ENCODE measurements at places on chromosomes 6 and 20.

GRCh38 chr6:22271081-22271480 is 25.8 kb downstream of the PRL start:
- DNase-seq, result no peak

GRCh38 chr6:52496631-52497030 is 76.5 kb downstream of the EFHC1 start:
- no peak for DNase-seq

DNA sequence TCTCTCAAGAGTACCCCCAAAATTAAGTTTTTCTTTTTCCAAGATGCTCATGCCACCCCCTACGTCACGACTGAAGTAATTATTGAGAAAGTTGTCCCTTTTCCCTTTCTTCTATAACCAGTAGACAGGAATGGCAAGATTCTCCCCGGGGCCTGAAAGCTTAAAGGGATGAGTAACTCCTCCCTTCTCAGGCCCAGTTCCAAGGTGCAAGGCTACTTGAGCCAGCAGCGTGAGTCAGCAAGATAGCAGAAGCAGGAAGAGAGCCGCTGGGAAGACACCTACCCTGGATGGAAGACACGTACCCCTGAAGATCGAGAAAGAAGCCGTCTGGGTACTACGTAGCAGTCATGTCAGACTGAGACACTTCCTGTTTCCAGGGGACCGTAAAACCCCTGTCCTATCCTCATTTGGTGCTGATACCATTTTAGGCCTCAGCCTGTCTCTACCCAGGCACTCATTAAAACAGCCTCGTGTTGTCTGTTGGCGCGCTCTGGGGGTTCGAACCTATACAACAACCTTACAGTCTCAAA is 241.0 kb downstream of the ADGRG6 start:
- DNase-seq, result no peak

DNA sequence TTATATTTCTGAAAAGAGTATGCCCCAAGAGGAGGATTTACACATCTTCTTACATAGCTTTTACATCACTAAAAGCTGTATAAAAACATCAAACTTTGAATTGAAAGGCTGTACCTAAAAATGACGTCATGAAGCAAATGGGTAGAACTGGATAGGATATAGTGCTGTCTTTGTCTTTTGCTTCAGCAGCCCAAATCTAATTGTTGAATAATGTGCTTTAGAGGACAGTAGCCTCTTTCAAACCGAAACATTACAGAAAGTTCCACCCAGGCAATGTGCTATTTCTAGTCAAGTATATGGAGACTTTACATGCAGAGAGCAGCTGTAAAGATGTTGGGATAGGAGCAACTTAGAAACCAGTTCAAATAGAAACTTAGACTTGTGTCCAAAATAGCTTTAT is 51.9 kb downstream of the ADGRG6 start:
- DNase-seq, result no peak

GRCh38 chr6:82419859-82420258 is 56.2 kb downstream of the TPBG start:
- DNase-seq, result no peak

DNA sequence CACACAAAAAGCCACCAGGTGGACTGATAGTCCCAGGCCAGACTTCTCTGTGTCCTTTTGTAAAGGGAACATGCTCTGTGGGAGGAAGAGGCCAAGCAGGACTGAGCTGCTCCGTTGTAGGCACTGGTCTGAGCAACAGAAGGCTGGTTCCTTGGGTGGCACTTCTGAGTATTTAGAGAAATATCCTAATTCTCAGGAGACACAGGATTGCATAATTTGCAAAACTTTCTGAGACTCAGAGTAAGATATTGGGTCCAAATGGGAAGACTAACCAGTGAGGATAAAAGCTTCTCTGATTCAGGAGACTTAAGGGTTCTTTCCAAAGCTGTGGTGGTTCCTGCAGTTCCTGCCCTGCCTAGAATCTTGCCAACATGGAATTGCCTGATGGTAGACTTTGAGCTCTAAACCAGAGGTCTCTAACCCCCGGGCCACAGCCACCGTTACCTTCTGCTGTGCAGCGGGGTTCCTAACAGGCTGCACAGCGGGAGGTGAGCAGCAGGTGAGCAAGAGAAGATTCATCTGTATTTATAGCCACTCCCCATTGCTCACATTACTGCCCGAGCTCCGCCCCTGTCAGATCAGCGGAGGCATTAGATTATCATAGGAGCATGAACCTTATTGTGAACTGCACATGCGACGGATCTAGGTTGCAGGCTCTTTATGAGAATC is 107.0 kb downstream of the OLIG3 start:
- DNase-seq, result no peak

- no peak for DNase-seq
Measured at GRCh38 chr6:163695414-163695864, 280.9 kb downstream of the QKI start.

GRCh38 chr20:33719989-33720709 is at the start of gene PXMP4:
Gene PXMP4 (minus strand): TSS chr20:33720310. CDS start chr20:33720207, 103 bp downstream.
- DNase-seq, result peak; percentile 67

- no peak for DNase-seq
Measured at GRCh38 chr20:17767624-17768023, 67.9 kb downstream of the BANF2 start.

DNA sequence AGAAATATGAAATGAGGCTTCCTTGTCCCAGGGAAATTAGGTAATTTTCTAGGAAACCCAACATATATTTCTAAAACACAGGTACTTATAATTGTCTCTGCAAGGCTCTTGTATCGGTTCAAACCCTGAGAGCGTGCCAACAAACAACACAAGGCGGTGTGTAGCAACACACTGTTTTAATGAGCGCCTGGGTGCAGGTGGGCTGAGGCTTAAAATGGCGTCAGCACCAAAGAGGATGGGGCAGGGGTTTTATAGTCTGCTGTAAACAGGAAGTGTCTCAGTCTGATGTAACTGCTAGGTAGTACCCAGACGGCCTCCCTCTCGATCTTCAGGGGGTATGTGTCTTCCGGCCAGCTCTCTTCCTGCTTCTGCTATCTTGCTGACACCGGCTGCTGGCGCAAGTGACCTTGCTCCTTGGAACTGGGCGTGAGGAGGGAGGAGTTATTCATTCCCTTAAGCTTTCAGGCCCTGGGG is 69.7 kb downstream of the EPB41L2 start:
- no peak for DNase-seq

GRCh38 chr6:138970856-138971425 is 17.1 kb downstream of the REPS1 start:
- no peak for DNase-seq

DNA sequence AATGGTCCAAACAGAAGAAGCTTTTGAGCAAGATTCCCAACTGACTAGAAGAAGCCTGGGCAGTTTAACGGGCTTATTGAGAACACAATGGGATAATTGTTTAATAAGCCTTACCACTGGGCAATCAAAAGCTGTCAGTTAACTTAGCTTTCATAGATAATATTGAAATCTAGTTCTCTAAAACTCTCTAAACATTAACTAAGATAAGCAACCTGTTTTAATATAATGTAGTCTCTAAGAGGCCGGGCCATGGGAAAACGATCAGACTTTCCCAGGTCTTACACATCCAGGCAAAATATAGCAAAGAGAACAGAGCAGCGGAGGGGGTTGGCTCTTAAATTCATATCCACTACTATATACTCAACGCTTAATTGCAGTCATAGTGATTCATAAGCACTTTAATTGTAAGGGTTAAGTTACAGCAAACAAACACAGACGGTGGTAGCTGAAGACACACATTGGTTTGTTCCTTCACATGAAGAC is 128.0 kb upstream of the FAM83B start:
- peak; percentile 44 for DNase-seq

- no peak for DNase-seq
Measured at GRCh38 chr20:34705397-34706301, 1.5 kb downstream of the TP53INP2 start.

DNA sequence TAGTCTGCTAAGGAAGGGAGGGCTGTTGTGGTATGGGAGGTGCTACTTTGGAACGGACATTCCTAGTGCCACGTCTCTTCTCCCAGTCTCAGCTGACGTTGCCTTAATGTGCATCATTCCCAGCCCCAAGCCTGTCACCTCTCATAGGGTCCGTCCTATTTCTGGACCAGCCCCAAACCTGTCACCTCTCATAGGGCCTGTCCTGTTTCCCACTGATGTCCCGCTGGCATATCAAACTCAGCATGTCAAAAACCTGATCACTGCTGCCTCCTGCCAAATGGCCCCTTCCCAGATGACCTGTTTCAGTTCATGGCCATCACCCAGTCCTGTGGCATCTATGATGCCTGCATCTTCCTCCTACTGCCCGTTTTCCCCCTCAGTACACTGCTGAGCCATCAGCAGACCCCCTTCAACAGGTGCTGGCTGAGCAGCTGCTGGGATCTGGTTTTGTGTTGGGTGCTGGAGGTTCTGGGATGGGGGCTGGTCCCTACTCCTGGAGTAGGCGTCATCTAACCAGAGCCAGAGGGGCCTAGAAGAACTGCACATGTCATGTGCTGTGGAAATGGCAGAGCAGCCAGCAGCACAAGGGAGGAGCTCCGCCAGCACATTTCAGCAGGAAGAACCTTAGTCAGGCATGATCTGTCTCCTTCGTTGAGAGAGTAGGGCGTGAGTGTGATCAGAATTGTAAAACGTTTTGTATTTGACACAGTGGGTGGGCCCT is 3.3 kb downstream of the ENTPD6 start:
- no peak for DNase-seq

DNA sequence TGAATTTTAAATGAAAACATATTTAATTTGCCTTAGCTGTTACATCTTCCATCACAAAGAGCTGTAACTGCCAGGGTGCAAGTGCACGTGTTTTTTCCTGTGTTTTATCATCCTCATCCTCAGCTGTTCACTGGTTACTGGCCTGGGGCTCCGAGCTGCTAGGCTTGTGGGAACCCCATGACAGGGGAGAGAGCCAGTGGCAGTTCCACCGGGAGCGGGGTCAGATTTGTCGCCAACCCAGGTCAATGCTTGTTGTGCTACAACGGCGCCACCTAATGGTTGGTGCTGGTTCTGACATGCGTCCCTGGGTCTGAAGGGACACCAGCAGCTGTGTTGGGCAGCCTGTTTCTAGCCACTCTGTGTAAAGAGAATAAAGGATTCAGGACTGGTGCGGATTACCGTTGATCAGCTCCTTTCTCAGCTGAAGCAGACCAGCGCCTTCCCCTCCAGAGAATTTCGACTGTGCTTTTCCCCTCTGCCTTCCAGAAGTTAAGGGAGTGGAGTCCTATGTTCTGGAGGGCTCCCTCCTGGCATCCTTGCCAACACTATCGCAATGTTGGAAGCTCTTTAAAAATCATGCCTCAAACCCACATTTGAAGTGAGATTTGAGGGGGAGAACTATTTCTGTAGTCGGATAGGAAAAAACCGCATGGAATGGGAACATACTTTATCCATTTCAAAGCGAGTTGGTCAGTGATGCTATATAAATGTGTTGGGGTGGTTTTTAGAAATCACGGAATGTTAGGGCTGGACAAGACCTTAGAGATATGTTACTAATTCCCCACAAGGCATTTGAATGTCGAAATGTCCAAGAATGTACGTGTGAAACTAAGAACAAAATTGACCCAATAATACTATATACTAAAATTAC is 32.1 kb downstream of the SUMO4 start:
- DNase-seq, result peak; percentile 56

DNA sequence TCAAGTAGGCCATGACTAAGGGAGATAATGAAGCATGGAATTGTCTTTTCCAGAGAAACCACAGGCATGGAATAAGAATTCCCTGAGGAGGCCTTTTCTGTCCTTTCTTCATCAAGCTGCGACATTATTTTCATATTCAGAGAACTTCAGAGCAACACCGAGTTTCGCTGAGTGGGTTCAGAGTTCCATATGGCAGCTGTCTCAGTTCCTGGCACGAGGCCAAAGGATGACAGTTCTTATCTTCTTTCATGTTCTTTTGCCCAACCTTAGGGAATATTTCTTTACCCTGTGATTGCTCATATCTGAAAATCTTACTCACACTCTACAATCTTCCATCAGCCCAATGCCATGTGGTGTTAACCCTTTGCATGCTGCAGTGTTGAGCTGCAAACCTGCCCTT is 135.3 kb upstream of the BMP2 start:
- no peak for DNase-seq

DNA sequence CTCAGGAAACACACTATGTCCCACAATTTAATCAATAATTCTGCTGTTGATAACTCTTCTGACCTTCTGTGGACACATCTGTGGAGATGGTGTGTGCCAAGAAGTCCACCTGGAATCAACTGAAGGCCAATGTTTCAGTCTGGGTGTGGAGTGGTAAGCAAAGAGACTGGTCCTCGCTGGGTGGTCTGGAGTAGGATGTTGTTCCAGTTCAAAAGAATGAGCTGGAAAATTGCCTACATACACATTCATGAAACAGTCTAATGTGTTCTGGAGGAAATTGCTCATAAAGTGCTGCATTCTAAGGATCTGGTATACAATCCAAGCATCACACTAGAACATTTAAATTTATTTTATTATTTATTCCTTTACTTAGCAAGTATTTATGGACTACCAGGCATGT is 33.9 kb upstream of the TBX18 start:
- no peak for DNase-seq

GRCh38 chr6:109791301-109791700 is 100.2 kb downstream of the FIG4 start:
- DNase-seq, result no peak

DNA sequence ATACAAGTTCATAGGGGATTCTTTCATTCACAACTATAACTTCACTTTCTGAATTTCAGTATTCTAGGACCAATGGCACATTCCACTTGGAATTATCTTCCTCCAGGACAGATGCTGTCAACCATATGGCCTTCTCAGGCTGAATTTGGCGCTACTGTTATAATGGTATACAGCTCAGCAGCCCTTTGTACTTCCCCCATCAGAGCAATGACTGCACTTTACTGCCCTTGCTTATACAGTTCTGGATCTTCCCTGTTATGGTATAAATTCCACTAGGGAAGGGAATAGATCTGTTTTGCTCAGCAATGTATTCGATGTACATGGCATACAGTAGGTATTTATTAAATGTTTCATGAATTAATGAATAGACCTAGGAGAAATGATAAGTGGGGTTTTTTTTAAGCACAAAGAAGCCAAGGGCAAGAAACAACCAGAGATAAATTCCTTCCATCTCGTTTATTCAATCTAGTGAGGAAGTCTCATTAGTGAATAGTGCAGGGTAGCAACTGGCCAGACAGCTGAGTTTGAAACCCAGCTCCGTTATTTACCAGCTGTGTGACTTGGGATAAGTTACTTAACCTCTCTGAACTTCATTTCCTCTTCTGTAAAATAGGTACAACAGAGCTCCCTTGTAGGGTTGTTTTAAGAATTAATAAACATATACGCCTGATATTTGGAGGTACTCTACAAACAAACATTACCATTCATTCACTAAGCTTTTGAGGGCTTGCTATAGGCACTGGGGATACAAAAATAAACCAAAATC is 97.1 kb upstream of the PRDM1 start:
- no peak for DNase-seq

- DNase-seq, result no peak
Measured at GRCh38 chr6:104252276-104252675, 607.4 kb downstream of the HACE1 start.

- DNase-seq, result no peak
Measured at GRCh38 chr6:161273274-161273751, 548 bp downstream of the AGPAT4 start.

DNA sequence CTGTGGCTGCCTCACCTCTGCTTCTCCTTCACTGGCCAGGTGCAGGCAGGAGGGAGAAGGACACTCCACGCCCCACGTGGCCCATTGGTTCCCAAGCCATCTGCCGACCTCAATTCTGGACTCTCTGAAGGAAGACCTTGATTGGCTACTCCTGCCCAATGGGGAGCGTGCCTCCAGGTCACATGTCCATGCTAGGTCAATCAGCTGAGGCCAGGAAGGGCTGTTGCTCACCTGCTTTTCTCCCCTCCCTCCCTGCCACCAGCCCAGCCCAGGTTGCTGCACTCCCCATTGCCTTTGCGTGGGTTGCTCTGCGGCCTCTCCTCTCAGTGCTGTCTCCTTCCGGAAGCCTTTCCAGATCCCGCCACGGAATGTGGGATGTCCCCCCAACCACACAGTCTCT is 21.9 kb upstream of the CDH4 start:
- no peak for DNase-seq
